ENCODE measurements at places on chromosomes 16 and 17.
A peak's percentile ranks its signal among the peaks of the same experiment; 100 is the strongest.

DNA sequence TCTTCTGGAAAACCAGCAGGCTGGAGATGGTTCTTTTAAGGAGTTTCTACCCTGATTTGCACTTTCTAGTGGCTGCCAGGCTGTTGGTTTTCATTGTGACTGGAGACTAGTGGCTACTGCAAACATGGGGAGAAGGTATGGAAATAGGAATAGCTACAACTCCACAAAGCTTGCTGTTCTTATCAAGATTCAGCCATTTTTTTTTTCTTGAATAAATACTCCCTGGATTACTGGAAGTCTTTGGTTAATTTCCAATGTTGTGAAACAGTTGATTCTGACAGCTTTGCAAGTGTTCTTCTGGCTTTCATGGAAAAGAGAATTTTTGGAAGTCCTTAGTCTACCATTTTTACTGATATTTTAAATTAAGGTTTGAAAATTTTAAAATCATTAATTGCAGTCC is 277.7 kb downstream of the HS3ST3A1 start:
- no peaks in the 10 kb centered on the region for H3K4me1 ChIP-seq
- H3K36me3 ChIP-seq, result no peaks in the 10 kb centered on the region
- DNase-seq, result no peak
- no peaks in the 10 kb centered on the region for H3K27me3 ChIP-seq
- no peak overlapping the region for H3K27ac ChIP-seq
- no peak overlapping the region for H3K4me3 ChIP-seq

DNA sequence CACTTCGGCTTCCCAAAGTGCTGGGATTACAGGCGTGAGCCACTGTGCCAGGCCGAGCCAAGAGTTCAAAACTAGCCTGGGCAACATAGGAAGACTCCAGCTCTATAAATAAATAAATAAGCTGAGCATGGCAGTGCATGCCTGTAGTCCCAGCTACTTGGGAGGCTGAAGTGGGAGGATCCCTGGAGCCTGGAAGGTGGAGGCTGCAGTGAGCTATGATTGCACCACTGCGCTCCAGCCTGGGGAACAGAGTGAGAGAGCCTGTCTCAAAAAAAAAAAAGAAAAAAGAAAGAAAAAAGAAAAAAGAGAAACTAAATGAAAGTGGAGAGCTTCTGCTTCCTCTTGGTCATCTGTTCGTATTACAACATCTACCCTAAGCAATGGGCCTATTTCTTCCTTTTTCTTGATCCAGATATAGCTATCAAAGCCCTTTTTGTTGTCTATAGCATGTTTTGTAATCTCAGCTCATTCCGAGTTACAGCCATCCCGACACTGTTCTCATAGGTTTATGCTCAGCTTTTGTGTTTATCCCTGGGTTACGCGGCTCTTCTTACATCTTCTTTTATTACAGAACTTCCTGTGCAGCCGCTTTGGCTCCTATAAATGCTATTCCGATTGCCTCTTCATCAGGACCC is 14.1 kb upstream of the MAPK3 start:
- H3K36me3 ChIP-seq, result no peaks in the 10 kb centered on the region
- peaks cover 18% of the 10 kb centered on the region for H3K4me1 ChIP-seq
- H3K27ac ChIP-seq, result no peak overlapping the region

- no peaks in the 10 kb centered on the region for H3K27me3 ChIP-seq
- H3K36me3 ChIP-seq, result no peaks in the 10 kb centered on the region
- H3K4me3 ChIP-seq, result no peak overlapping the region
- H3K27ac ChIP-seq, result no peak overlapping the region
Observed at GRCh38 chr16:19180741-19181140, 12.7 kb downstream of the SYT17 start.

- no peaks in the 10 kb centered on the region for H3K36me3 ChIP-seq
- no peak overlapping the region for H3K27ac ChIP-seq
- peaks cover 6% of the 10 kb centered on the region for H3K27me3 ChIP-seq
- H3K4me3 ChIP-seq, result no peak overlapping the region
- no peak for DNase-seq
- H3K4me1 ChIP-seq, result no peaks in the 10 kb centered on the region
Observed at GRCh38 chr16:66231452-66232160, 134.9 kb upstream of the CDH5 start.

GRCh38 chr17:28941251-28941650 is 10.1 kb downstream of the PHF12 start:
- no peak for DNase-seq
- no peak overlapping the region for H3K4me3 ChIP-seq
- H3K27me3 ChIP-seq, result no peaks in the 10 kb centered on the region
- peaks cover 37% of the 10 kb centered on the region for H3K4me1 ChIP-seq
- H3K27ac ChIP-seq, result no peak overlapping the region

GRCh38 chr17:35341411-35341992 is 31.9 kb downstream of the SLFN11 start:
- no peak overlapping the region for H3K27ac ChIP-seq
- no peak overlapping the region for H3K4me3 ChIP-seq
- no peaks in the 10 kb centered on the region for H3K36me3 ChIP-seq

DNA sequence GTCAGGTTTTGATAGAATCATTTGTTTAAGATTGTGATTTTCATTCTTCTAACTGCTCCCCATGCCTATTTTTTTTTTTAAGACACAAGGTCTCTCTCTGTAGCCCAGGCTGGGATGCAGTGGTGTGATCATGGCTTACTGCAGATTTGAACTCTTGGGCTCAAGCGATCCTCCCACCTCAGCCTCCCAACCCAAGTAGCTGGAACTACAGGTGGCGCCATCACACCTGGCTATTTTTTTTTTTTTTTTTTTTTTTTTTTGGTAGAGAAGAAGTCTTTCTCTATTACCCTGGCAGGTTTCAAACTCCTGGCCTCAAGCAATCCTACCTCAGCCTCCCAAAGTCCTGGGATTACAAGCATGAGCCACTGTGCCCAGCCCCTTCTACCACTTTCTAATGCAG is 223.3 kb downstream of the CBLN1 start:
- H3K36me3 ChIP-seq, result no peaks in the 10 kb centered on the region
- no peak for DNase-seq
- H3K27me3 ChIP-seq, result no peaks in the 10 kb centered on the region
- H3K4me3 ChIP-seq, result no peak overlapping the region
- H3K27ac ChIP-seq, result no peak overlapping the region

DNA sequence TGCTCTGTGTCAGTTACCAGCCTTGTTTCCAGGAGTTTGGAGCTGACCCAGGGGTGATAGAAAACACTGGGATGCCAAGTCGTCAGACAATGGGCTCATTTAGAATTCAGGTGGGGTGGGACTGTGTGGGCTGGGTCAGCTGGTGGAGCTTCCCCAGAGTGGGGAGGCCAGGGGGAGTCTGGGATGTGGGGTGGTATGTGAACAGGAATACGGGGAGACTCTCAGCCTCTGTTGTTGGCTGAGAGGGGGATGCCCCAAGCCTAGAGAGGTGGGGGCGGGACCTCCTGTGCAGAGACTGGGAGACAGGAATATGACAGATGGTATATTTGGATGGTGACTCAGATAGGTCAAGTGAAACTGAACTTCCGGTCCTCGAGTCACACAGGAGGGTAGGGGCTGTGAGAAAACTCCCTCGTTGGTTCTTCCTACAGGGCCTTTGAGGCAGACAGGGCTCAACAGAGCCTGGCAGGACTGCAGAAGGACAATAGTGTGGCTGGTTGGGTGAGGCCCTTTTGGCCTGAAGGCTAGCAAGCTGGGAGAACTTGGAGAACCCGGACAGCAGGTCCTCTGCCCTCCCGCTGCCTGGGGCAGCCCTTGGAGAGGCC is 23.7 kb downstream of the CDH1 start:
- peak; percentile 41 for DNase-seq
- H3K4me3 ChIP-seq, result no peak overlapping the region
- H3K27ac ChIP-seq, result no peak overlapping the region
- H3K36me3 ChIP-seq, result no peaks in the 10 kb centered on the region
- peaks cover 21% of the 10 kb centered on the region for H3K4me1 ChIP-seq
- no peaks in the 10 kb centered on the region for H3K27me3 ChIP-seq

DNA sequence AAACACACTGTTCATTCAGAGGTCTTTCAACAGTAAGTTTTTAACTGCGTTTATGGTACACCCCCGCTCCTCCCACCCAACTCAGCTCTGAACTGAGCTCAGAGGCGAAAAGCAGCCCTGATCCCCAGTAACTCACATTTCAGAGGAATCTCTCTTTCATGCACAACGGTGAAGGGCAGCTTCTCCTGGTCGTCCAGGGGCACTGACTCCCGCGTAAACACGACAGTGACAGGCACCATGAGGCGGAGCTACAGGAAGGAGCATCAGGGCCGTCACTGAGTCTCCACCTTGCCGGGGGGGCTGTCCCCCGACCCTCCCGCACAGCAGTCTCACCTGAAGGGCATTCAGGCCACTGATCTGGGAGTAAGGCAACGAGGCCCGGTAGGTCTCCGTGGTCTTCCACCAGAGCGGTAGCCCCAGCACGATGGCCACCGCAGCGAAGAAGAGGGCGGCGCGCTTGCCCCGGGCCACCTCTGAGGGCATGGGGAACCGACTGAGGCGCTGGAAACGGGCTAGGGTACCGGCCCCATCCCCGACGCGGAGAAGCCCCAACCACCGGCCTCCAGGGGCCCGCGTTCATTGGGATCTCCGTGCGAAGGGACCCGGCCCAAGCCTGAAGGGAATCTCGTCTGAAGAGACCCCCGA is 486 bp downstream of the PIGS start:
- H3K36me3 ChIP-seq, result no peaks in the 10 kb centered on the region
- H3K4me1 ChIP-seq, result peaks cover 19% of the 10 kb centered on the region
- peak; percentile 53 for DNase-seq
- H3K27ac ChIP-seq, result peak overlapping the region; percentile 78

- H3K36me3 ChIP-seq, result no peaks in the 10 kb centered on the region
- peaks cover 51% of the 10 kb centered on the region for H3K4me1 ChIP-seq
- H3K27ac ChIP-seq, result peak overlapping the region; percentile 98
- DNase-seq, result no peak
- H3K27me3 ChIP-seq, result no peaks in the 10 kb centered on the region
Observed at GRCh38 chr16:68083861-68084503, 1.2 kb upstream of the NFATC3 start.

- H3K4me1 ChIP-seq, result no peaks in the 10 kb centered on the region
- no peak overlapping the region for H3K27ac ChIP-seq
- no peak for DNase-seq
- no peaks in the 10 kb centered on the region for H3K36me3 ChIP-seq
- no peak overlapping the region for H3K4me3 ChIP-seq
- peaks cover 66% of the 10 kb centered on the region for H3K27me3 ChIP-seq
Observed at GRCh38 chr16:30026449-30026848, 3.5 kb downstream of the C16orf92 start.

DNA sequence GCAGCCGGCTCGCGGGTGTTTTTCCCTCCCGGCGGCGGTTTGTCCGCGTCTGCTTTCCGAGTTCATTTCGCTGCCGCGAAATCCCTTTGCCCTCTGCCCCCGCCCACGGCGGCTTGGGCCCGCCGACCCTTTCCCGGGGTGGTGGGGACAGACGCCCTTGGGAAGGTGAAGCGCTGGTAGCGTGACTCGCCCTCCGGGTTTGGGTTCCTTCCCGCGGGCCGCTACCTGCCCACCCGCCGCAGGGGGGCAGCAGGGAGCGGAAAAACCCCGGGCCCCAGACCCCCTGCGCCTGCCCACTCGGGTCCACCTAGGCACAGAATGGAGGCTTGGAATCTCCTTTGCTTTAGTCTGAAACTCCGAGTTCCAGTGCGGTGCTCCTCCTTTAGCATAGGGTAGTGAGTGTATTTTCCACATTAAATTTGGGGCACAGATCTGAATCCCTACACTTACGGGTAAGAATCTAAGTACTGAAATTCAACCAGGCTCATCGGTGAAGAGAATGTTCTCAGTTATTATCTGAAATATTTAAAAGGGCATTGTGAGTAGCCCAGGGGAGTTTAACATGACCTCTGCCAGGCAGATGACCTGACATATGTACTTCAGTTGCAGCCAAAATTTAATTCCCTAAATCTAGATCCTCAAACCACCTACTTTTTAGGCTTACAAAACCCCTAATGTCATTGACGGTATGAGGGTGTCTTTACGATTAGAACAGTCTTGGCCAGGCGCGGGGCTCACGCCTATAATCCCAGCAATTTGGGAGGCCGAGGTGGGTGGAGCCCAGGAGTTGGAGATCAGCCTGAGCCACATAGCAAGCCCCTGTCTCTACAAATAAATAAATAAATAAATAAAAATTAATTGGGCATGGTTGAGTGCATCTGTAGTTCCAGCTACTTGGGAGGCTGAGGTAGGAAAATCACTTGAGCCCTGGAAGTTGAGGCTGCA is 1.0 kb downstream of the NME2 start:
- peak overlapping the region; percentile 93 for H3K4me3 ChIP-seq
- no peaks in the 10 kb centered on the region for H3K36me3 ChIP-seq
- H3K4me1 ChIP-seq, result peaks cover 19% of the 10 kb centered on the region
- H3K27ac ChIP-seq, result peak overlapping the region; percentile 97
- DNase-seq, result peak; percentile 64
- H3K27me3 ChIP-seq, result no peaks in the 10 kb centered on the region

DNA sequence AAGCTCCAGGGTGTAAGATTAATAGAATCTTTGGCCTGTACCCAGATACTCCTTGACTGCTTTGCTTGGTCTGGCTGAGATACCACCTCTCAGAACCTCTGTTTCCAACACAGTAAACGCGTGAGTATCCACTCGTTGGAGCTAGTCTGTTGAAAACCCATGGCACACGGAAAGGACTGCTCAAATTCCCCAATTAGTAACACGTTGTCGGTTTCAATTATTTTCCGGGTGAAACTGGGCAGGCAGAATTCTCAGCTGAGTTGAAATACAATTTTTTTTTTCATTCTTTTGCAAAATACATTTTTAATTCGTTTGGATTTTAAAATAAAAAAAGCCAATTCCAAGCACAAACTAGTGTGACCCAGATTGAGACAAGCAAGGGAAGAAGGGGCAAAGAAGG is 120.5 kb downstream of the MAF start:
- no peaks in the 10 kb centered on the region for H3K27me3 ChIP-seq
- no peak for DNase-seq
- no peaks in the 10 kb centered on the region for H3K4me1 ChIP-seq
- H3K27ac ChIP-seq, result no peak overlapping the region
- no peaks in the 10 kb centered on the region for H3K36me3 ChIP-seq
- H3K4me3 ChIP-seq, result no peak overlapping the region

GRCh38 chr17:32516940-32517701 is 30.3 kb downstream of the CDK5R1 start:
- H3K4me1 ChIP-seq, result peaks cover 3% of the 10 kb centered on the region
- no peaks in the 10 kb centered on the region for H3K36me3 ChIP-seq
- H3K27ac ChIP-seq, result no peak overlapping the region
- no peaks in the 10 kb centered on the region for H3K27me3 ChIP-seq
- DNase-seq, result no peak
- no peak overlapping the region for H3K4me3 ChIP-seq

DNA sequence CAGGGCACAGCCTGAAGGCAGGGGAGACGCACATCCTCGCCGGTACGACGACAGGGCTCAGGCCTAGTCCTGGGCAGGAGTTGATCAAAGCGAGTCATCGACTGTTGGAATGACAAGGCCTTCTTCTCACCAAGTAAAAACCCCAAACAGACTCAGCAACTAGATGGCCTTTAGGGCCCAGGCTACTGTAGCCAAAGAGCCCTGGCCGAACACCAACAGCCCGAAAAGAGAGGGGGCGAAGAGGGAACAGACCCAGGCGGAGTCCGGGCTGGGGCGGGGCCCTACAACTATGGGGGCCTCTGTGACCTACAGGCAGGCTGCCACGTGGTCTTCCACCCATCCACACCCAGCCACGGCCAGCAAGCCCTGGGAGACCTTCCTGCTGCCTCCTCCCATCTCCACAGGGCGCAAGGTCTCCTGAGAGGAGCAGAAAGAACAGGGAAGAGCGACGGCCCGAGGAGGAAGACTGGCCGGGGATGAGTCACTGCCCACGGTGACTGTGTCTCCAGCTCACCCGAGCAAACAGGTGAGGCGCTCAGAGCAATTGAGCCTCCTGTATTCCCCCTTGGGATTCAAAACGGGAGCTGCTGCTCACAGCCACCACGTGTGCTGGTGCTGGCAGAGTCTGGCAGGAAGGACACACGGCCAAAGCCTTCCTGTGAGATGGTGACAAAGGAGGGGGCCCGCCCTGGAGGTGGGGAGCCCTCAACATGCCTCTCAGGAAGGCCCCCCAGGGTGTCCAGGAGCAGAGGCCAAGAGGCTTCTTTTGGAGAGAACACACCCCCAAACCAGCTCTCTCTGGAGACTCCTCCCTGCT is 17.7 kb downstream of the SLC16A3 start:
- no peaks in the 10 kb centered on the region for H3K27me3 ChIP-seq
- H3K4me3 ChIP-seq, result no peak overlapping the region
- DNase-seq, result peak; percentile 35
- H3K36me3 ChIP-seq, result peaks cover 57% of the 10 kb centered on the region
